ENCODE measurements at places on chromosomes 3 and 15. TPM values are rescaled to one million over a fixed set of nuclear protein-coding genes. Genes with fewer than 3 reads are reported as not detected.

DNA sequence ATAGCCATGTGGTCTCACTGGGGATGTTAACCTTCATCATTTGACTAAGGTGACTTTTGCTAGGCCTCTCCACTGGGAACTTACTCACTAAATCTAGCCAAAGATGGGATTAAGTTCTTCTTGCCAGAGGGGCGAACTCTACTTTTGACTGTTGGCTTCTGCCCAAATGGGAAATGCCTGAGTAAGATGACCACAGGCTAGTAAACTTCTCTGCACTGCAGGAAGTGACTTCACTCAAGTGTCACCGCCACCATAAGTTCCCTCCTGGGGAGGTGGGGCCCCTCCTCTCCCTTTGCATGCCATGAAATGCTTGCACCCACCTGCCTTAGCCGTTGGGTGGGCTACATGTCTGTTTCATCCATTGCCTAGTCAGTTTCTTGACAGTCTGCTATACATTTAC, 388.3 kb downstream of the FEZF2 start:
- peak; percentile 76 for DNase-seq

DNA sequence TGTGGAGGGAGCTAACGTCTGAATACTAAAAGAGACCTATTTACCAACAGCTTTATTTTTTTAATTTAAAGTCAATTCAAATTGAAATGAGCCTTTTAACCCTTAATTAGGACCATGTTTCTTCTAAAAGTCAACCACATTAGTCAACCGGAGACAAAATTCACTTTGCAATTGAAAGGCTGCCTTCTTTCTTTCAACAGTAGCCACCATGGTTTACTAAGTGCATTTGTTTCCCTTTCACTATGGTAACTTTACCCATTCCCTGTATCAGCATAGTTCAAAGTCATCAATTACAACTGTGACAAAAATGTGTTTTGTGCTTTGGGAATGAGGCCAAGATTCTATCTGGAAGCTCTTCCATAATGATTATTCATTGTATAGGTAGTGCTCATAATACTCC, 225.4 kb downstream of the EPHA3 start:
- DNase-seq: peak; percentile 7

DNA sequence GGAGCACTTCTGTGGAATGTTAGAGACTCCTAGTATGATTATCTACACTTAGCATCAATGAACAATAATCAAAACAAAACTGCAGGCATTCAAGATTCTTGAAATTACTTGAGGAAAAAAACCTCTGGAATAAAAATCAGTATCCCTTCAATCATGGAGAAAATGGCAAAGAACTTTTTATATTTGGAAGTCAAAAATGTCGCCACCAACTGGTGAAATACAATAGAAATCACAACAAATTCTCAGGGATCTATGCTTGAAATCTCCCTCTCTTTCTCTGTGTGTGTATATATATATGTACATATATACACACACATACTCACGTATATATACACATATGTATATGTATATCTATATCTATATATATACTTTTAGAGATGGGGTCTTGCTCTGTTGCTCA, 378.9 kb upstream of the ALCAM start:
- DNase-seq: no peak

DNA sequence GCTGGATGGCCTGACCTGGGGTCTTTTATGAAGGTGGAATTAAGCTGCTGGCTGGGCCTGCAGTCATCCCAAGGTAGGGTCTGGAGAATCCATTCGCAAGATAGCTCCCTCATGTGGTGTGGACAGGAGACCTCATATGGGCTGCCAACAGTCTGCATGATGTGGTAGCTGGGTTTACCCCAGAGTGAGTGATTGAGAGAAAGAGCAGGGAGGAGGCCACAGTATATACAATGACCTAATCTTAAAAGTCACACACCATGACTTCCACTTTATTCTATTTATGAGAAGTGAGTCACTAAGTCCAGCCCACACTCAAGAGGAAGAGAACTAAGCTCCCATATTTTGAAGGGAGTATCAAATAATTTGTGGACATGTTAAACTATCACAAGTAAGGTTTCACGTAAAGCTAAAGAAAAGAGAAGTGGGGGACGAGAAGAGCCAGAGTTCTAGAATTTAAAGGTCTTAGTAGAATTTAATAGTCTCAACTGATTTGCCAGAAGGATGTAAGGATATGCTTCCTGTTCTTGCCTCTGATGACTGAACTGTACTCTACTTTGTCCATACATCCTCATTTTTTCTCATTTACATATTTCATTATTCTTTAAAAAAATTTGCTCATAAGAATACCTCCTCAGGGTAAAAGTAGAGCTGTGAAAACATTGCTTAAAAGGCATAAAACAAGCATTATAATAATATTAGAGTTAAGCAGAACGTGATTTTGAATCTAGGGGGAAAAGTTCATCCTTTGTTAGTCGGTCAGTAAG, 184.4 kb downstream of the PEX5L start:
- DNase-seq: peak; percentile 76

GRCh38 chr3:37729119-37729518, 132.6 kb upstream of the CTDSPL start:
- peak; percentile 37 for DNase-seq

DNA sequence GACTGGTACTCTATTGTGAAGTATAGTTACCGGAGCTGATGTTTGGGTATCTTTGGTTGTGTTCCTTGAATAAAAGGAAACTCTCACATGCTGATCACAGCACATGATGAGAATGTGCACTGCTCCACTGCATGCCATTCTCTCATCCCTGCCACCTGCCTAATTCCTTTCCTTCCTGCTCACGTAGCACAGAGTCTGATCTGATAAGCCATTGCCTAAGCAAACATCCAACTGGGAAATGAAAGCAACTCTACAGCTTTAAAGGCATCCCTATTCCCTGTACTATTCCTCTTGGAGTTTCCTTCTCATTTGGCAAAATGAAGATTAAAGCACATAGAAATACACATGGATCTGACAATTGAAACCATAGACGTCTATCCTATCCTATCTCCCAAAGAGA, 359.8 kb downstream of the C3orf38 start:
- DNase-seq: no peak

GRCh38 chr3:139267300-139268246, 76.2 kb upstream of the MRPS22 start:
- DNase-seq: no peak

- DNase-seq: peak; percentile 43
These were observed 63.0 kb downstream of the VPS8 start for GRCh38 chr3:184874709-184875644.

- DNase-seq: no peak
These were observed 66.2 kb downstream of the FEM1B start for GRCh38 chr15:68343579-68344225.

DNA sequence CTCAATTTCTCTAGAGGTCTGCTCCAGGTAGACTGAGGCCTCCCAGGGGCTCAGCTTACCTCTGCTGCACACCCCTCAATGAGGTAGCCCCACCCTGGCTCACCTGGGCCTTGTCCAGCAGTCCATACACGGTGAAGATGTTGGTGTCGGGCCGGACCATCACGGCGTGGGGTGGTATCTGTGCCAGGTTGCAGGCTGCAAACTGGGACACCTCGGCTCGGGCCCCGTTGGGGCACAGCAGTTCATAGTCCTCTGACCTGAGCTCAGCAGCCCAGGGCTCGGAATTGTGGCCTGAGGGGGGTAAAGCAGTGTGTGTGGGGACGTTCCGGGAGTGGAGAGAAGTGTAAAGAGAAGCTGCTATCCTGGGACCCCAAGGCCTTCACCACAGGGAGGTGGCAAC, 23.2 kb downstream of the MELTF start:
- no peak for DNase-seq

DNA sequence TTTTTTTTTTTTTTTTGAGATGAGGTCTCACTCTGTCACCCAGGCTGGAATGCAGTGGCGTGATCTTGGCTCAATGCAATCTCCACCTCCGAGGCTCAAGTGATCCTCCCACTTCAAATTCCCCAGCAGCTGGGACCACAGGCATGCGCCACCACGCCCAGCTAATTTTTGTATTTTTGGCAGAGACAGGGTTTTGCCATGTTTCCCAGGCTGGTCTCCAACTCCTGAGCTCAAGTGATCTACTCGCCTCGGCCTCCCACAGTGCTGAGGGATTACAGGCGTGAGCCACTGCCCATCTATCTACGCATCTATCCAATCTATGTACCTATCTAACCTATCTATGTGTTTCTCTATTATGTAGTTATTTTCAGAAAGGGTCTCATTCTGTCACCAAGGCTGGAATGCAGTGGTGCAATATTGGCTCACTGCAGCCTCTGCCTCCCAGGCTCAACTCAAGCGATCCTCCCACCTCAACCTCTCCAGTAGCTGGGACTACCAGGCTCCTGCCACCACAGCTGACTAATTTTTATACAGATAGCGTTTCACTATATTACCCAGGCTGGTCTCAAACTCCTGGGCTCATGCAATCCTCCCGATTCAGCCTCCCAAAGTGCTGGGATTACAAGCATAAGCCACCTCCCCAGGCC, 20.2 kb upstream of the GPX1 start:
- DNase-seq: peak; percentile 94

DNA sequence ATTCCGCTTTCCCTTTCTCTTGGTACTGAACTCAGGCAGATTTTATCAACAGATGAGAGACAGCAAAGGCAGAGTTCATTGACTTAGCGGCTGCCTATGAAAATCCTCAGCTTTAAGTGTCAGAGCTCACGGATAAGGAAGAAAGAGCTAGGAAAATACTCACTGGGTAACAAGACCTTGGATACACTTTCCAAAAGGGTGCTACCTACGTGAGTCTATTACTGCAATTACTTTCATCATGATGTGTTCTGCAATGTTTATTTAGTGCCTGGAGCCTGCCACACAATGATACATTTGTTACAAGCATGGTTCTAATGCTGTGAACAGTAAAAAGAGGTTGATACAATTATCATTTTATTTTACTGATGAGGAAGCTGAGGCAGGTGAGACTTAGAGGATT, 177.5 kb downstream of the GRM7 start:
- no peak for DNase-seq

DNA sequence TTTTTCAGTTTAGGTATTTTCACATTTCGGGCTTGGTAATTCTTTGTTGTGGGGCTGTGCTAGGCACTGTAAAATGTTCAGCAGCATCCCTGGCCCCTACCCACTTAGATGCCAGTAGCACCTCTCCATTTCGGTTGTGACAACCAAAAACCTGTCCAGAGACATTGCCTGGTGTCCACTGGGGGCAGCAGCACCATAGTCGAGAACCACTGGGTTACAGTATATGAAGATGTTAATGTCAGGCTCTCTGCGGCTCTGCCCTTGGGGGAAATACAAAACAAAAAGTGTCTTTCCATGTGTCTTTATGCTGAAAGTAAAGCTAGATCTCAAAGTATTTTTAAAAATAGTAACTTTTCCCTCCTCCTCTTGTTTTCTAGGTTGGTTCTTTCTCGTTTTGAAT, 177.2 kb downstream of the ITPR1 start:
- DNase-seq: no peak

DNA sequence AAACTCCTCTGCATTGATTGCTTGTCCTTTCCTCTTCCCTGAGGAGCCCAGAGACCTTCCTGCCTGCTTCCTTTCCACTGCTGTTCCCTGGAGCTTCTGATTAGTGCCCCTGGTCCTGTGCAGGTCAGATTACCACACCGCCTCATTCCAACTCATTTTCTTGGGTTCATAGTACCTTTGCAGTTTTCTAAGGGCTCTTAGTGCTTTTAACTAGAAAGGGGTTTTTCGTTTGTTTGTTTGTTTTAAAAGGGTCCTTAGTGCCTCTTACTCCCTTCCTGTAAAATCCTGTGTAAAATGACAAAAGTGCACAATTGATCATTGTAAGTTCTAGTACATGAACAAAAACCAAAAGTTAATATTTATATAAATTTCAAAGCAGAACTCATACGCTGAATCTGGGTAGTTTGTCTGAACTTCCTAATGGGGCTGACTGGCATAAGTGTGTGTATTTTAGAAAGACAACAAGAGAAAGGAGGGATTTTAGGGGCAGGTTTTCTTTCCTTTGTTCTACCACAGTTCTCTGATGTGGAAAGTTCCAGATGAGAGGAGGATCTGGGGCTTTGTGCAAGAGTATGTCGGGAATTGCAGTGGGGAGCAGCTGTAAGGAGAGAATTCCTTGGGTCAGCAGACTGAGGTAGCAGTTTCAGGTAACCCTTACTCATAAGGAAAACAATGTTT, 30.6 kb downstream of the SNRK start:
- DNase-seq: no peak

GRCh38 chr15:98003996-98004395, 43.5 kb downstream of the ARRDC4 start:
- no peak for DNase-seq

The STRIT1 gene
- not detected for total RNA-seq

The TMEM45A gene
- 26.4 TPM for total RNA-seq

The C3orf80 gene
- 0.26 TPM for total RNA-seq

The ZNF80 gene
- not detected for total RNA-seq

The ADCY5 gene
- 0.51 TPM for total RNA-seq

The SEMA3B gene
- total RNA-seq: 51.6 TPM
